ENCODE measurements at places on chromosomes 13 and 19. TPM values are rescaled to one million over a fixed set of nuclear protein-coding genes. Genes with fewer than 3 reads are reported as not detected.

CYP4F8 gene
- total RNA-seq, result not detected

GNG8 gene
- total RNA-seq, result not detected

- DNase-seq, result no peak
- H3K4me1 ChIP-seq, result no peaks in the 10 kb centered on the region
- no peaks in the 10 kb centered on the region for H3K36me3 ChIP-seq
- H3K4me3 ChIP-seq, result no peak overlapping the region
- H3K27me3 ChIP-seq, result peaks cover 4% of the 10 kb centered on the region
- H3K27ac ChIP-seq, result no peak overlapping the region
Measured at GRCh38 chr13:97880311-97880675, 73.2 kb upstream of the IPO5 start.

DNA sequence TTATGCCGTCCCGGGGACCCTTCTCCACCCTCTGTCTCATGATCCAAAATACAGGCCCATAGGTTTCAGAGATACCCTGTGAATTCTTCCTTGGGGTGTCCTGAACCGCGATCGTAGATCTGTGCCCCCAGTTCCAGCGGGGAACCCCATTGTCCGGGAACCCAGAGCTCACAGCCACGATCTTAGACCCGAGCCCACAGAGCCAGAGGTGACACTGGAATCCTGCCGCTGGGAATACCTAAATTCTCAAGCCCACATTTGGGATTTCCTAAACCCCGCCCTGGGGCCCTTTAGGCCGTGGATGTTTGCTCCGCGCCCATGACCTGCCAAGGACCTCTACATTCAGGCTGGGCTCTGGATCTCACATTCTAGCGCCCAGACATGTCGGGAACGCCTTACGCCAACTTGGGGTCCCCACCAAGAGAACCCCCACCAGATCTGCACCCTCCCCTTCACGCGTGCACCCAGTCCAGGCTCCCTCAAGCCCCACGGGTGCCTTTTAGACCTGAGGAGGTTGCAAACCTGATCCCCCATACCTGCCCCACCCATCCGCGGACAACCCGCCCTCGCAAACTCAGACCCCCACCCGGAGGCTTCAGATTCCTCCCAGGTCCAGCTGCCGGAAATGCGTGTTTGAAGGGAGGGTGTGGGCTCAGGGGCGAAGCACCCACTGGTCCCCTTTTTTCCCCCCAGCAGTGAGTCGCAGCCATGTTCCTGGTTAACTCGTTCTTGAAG lies 605 bp downstream of the CAPNS1 start:
- H3K4me3 ChIP-seq, result peak overlapping the region; percentile 98

DNA sequence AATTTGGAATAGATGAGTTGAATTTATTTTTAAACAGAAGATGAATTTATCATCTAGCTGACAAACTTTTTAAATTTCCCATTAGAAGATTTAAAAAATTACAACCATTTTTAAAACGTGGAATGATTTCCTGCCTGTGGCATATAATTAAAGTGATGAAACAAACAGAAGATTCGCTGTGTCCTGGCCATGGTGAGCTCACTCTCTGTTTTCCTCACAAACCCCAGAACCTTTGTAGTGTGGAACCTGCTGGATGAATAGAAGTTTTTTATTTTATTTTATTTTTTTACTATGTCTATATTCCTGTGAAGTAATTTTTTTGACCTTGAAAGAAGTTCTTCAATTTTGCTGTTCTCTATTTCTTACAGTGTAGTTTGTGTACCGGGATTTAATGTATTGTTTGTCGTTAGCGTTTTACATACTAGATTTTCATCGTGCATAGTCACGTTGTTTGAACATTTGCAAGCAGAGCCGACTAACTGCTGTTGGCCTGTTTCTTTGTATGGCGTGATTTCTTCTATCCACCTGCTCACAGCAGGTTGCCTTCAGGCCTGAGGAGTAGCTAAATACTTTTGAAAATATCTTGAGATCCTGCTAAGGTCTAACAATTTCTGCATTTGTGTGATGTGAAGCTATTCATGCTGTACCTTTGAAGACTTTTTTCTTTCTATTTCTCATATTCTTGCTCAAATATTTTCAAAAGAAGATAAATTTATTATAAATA lies 149.2 kb downstream of the GGACT start:
- no peak overlapping the region for H3K27ac ChIP-seq
- H3K4me1 ChIP-seq, result peaks cover 11% of the 10 kb centered on the region
- DNase-seq, result no peak
- H3K27me3 ChIP-seq, result no peaks in the 10 kb centered on the region

GRCh38 chr19:11506101-11506555 lies 489 bp upstream of the ZNF653 start:
- H3K4me1 ChIP-seq, result peaks cover 5% of the 10 kb centered on the region
- H3K4me3 ChIP-seq, result peak overlapping the region; percentile 32
- no peaks in the 10 kb centered on the region for H3K36me3 ChIP-seq
- no peak for DNase-seq

DNA sequence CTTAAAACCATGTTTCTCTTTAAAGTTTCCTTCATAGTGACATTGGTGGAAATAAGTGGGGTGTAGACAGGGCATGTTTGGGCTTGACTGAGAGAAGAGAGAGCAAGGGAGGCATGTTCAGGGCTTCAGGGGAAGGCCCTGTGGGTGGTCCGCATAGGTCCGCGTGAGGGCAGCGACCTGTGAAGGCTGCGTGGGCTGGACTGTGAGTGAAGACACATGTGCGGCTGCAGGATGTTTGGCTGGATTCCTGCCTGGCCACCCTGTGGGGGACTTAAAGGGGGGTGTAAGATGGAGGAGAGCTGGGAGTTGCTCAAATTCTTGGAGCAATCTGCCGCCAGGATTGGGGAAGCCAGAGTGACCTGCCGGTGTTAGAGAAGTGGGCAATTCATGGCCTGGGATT lies 23.8 kb upstream of the KLF12 start:
- DNase-seq, result peak; percentile 13
- H3K4me1 ChIP-seq, result no peaks in the 10 kb centered on the region
- no peak overlapping the region for H3K4me3 ChIP-seq
- H3K27me3 ChIP-seq, result no peaks in the 10 kb centered on the region

GRCh38 chr13:95924389-95924994 lies 128.7 kb downstream of the UGGT2 start:
- H3K27ac ChIP-seq, result no peak overlapping the region
- H3K4me3 ChIP-seq, result no peak overlapping the region
- H3K36me3 ChIP-seq, result no peaks in the 10 kb centered on the region
- DNase-seq, result peak; percentile 47
- no peaks in the 10 kb centered on the region for H3K27me3 ChIP-seq

GRCh38 chr13:42039946-42040729 lies 8.3 kb upstream of the DGKH start:
- peak; percentile 93 for DNase-seq
- no peaks in the 10 kb centered on the region for H3K4me1 ChIP-seq
- H3K36me3 ChIP-seq, result no peaks in the 10 kb centered on the region
- no peaks in the 10 kb centered on the region for H3K27me3 ChIP-seq

- DNase-seq, result peak; percentile 94
- H3K4me1 ChIP-seq, result peaks cover 29% of the 10 kb centered on the region
- no peaks in the 10 kb centered on the region for H3K27me3 ChIP-seq
Measured at GRCh38 chr13:106471957-106472543, 63.4 kb downstream of the EFNB2 start.
